ENCODE measurements at places on chromosomes 16 and 17.

DNA sequence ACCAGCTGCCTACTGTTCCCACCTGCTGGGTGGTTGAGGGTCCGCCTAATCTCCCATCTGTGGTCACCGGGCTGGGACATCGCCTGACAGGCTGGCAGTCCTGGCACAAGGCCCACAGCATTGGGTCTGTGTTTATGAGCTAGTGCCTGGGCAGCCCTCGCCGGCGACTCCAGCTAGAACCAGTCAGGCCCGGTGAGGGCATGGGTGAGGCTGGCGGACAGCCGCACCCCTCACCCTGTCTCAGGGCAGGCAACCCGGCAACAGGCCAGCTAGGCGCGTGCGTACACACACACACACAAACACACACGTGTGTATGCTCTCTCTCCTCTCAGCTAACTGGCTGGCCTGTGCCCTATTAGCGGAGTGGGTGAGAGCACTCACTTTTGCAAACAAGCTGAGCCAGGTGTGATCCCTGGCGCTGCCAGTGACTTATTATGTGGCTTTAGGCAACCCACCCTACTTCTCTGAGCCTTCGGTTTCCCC, 10.4 kb downstream of the HSD11B2 start:
- no peak for DNase-seq

- DNase-seq, result no peak
These were observed 9.1 kb upstream of the SLC47A2 start for GRCh38 chr17:19725486-19725885.

- peak; percentile 89 for DNase-seq
These were observed at the start of gene BCAR1 for GRCh38 chr16:75251280-75252048. Gene BCAR1, minus strand, starts transcription at chr16:75251624. Its CDS starts 142 bp downstream, at chr16:75251482.

GRCh38 chr16:57732037-57732436, 3.5 kb upstream of the KATNB1 start:
- DNase-seq, result no peak

DNA sequence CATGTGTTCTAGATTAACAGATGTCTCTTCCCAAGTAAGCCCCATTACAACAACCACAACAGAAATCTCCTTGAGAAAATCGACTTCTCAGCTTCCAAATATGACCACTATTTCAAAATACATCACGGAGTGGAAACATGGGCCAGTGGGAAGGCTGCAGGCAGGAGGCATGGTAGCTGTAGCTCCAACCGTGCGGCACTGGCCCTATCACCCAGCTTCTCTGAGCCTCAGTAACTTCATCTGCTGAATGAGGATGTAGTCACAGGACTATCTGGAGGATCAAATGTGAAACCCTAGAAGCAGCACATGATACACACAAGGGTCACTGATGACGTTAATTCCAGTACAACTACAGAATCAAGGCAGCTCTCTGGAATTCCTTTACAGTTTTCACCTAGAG, 112.2 kb downstream of the VPS53 start:
- no peak for DNase-seq

GRCh38 chr17:70099294-70099693, 24.3 kb downstream of the KCNJ16 start:
- no peak for DNase-seq

DNA sequence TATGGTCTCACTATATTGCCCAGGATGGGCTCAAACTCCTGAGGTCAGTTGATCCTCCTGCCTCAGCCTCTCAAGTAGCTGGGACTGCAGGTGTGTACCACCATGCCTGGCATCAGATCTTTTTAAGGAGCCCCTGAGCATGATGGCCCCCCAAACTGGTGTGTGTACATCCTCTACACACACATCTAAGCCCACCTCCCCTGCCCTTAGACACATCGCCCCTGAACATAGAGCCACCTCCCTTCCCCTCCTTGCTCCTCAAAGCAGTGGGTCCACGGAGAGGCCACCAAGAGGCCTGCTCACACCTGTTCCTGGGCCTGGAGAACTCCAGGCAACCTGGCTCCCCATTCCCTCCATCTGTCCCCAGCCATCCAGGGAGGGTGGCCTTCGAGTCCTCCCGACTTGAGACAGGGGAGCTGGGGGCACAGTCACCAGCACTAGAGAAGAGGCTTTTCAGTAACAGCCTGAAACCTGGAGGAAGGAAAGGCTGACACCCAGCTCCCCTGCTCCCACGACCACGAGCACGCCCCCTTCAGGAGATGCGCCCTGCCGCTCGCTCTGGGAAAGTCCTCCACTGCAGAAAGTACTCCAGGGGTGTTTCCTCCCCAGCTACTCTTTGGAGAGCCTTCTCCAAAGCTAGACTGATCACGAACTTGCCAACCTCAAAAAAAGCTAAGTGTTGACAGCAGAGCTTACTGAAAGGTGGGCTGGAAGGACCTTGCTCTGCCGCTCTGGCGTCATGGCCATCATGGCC, 12.6 kb upstream of the PRR29 start:
- no peak for DNase-seq

GRCh38 chr16:77324729-77325128, 110.1 kb downstream of the ADAMTS18 start:
- no peak for DNase-seq

Measured in endothelial cell of umbilical vein (primary cell).